ENCODE measurements at places on chromosomes 1 and 21. TPM values are rescaled to one million over a fixed set of nuclear protein-coding genes. Genes with fewer than 3 reads are reported as not detected.

DNA sequence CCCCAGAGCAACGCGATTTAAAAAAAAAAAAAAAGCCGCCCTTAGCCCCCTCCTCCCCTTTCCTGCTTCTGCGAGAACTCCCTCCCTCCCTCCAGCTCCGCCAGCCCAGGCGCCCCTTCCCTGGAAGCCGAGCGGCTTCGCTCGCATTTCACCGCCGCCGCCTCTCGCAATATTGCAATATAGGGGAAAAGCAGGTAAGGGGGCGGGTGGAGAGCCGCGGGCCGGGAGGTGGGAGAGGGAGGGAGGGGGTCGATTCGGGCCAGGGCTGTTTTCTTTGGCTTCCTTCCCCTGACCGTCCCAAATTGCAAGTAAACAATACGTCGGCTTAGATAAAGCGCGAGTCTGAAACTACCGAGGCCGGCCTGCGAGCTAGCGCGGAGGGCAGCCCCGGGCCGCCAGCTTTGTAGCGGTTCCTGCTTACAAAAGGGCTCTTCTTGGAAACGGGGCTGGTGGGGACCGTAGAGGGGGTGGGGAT is 408 bp downstream of the LMO4 start:
- H3K36me3 ChIP-seq: no peaks in the 10 kb centered on the region
- peaks cover 6% of the 10 kb centered on the region for H3K4me1 ChIP-seq
- H3K4me3 ChIP-seq: peak overlapping the region; percentile 95
- no peaks in the 10 kb centered on the region for H3K27me3 ChIP-seq

AVPR1B gene
- not detected for total RNA-seq

TAS1R1 gene
- total RNA-seq: 0.16 TPM

OR2L5 gene
- 0.66 TPM for total RNA-seq

- H3K27ac ChIP-seq: peak overlapping the region; percentile 56
- no peaks in the 10 kb centered on the region for H3K36me3 ChIP-seq
- no peaks in the 10 kb centered on the region for H3K27me3 ChIP-seq
- peak overlapping the region; percentile 74 for H3K4me3 ChIP-seq
- peaks cover 4% of the 10 kb centered on the region for H3K4me1 ChIP-seq
Observed at GRCh38 chr1:39955547-39956539, 898 bp downstream of the MFSD2A start.

DNA sequence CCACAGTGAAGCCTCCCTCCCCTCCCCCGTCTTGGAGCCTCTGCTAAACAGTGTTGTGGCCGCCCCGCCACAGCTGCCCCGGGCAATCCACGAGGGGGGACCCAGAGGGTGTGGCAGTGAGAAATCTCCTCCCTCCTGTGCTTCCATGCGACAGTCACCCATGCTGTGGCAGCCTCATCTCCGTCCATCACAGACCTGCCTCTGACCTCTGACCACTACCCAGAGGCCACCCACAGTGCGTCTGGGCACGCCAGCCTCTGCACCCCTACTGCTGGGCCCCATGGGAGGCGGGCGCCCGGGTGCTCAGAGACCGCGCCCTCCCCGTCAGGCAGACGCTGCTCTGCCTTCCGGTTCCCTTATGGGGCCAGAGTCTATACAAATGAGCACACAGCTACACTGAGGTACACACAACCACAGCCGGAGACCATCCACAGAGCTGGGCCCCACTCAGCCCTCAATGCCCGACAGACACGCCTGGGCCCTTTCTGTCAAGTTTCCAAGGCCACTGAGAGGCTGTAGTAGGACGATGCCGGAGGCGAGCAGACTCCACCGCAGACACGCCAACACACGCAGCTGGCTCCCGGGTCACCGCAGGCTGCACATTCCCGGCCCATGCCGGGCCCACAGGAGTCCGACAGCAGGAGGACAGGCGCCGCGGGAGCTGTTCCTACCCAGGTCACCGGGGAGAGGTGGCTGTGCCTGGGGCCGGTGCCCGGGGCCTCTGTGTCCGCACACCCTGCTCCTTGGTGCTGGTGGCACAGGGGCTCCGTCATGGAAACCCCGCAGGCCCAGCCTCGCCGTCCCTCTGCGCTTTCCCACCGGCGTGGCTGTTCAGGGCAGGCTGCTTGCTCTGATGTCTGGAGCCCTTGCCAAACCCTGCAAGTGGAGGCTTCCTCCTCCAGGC is 23.9 kb upstream of the TMEM52 start:
- H3K4me1 ChIP-seq: no peaks in the 10 kb centered on the region
- H3K27ac ChIP-seq: no peak overlapping the region
- H3K4me3 ChIP-seq: no peak overlapping the region
- no peaks in the 10 kb centered on the region for H3K36me3 ChIP-seq

CAP1 gene
- 244 TPM for total RNA-seq

ACTL8 gene
- total RNA-seq: not detected

DNA sequence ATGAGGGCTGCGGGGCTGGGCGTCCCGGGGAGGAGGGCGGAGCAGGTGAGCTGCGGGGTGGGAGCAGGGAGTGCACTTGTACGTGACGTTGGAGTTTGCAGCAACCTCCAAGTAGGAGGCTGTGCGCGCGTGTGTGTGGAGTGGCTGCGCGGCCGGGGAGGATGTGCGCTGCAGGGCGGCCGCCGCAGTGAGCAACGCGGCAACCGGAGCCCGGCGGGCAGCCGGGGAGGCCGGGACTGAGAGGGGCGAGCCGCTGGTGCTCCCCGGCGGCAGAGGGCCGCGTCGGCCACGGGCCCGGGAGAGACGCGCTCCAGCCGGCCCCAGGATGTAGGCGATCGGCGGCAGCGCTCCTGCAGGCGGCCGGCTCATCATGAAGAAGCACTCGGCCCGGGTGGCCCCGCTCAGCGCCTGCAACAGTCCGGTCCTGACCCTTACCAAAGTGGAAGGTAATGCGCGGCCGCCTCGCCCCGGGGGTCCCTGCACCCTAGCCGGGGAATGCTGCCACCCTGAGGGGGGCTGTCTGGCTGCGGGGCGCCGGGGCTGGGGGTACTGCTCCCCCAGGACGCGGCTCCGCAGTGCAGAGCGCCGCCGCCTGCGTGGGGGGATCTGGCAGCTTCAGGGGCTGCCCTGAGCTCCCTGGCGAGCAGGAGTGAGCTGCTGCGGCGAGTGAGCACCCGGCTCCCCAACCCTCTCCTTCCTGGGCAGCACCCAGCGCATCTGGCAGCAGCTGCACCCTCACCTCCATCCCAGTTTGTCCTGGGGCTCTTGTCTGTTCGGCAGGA is 158.9 kb upstream of the COA6 start:
- no peaks in the 10 kb centered on the region for H3K4me1 ChIP-seq
- H3K36me3 ChIP-seq: no peaks in the 10 kb centered on the region
- peak overlapping the region; percentile 58 for H3K4me3 ChIP-seq
- H3K27ac ChIP-seq: peak overlapping the region; percentile 86
- peak; percentile 59 for DNase-seq

DNA sequence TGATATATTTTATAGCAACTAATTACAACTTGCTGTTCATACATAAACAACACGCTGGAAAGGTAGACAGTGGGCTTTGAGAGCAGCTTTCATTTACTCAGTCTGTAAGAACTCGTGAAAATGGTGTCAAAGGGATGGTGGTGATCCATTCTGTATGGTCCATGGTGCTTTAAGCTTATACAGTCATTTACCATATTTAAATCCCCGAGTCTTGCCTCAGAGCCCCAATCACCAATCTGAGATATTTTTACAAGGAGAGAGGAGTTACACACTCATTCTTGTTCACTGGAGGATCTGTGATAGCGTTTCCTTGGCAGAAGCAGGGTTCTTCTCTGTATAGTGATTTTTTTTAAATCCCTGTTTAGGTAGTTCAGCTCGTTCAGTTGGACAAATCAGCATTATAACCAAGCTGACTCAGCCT is 694.6 kb downstream of the USP25 start:
- H3K36me3 ChIP-seq: no peaks in the 10 kb centered on the region
- peak overlapping the region; percentile 59 for H3K4me3 ChIP-seq
- no peaks in the 10 kb centered on the region for H3K27me3 ChIP-seq
- no peak for DNase-seq

DNA sequence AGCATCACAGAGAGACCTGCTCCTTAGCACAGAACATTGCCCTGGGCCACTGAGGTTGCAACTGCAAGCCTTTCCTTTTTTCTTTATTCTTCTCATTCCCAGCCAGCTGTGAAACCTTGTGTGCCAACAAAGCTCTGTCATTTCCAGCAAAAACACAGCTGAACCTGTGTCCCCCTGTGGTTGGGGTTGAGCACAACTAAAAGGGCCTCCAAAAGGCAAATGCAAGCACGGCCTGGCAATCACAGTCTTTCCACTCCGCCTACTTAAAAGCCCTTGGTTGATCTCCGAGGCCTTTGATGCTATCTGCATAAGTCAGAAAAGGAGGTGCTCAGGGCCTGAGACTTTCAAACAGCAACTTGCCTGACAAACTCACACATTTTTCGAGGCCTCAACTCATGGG is 32.7 kb downstream of the SUSD4 start:
- H3K36me3 ChIP-seq: no peaks in the 10 kb centered on the region
- no peak overlapping the region for H3K4me3 ChIP-seq
- DNase-seq: peak; percentile 50
- peak overlapping the region; percentile 51 for H3K27ac ChIP-seq

DNA sequence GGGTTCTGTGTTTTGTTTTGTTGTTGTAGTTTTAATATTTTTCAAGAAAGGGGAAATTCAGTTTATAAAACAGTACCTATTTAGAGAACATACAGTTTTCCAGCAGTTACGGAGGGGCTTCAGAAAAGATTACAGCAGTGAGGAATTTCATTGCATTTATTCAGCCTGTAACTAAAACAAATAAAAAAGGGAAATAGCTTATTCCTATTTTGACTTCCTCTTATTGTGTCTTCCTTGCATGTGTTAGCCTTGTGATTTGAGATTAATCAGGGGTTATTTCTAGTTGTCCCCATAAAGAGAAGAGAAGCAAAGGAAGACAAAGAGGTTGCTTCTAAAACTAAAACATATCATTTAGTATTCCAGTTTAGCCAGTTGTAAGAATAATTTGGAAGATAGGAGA is 35.0 kb downstream of the CTTNBP2NL start:
- H3K27ac ChIP-seq: peak overlapping the region; percentile 25
- no peaks in the 10 kb centered on the region for H3K27me3 ChIP-seq
- no peaks in the 10 kb centered on the region for H3K36me3 ChIP-seq

KCNJ6 gene
- total RNA-seq: not detected

GNAT2 gene
- total RNA-seq: not detected

CLCA2 gene
- total RNA-seq: 1.3 TPM

DNA sequence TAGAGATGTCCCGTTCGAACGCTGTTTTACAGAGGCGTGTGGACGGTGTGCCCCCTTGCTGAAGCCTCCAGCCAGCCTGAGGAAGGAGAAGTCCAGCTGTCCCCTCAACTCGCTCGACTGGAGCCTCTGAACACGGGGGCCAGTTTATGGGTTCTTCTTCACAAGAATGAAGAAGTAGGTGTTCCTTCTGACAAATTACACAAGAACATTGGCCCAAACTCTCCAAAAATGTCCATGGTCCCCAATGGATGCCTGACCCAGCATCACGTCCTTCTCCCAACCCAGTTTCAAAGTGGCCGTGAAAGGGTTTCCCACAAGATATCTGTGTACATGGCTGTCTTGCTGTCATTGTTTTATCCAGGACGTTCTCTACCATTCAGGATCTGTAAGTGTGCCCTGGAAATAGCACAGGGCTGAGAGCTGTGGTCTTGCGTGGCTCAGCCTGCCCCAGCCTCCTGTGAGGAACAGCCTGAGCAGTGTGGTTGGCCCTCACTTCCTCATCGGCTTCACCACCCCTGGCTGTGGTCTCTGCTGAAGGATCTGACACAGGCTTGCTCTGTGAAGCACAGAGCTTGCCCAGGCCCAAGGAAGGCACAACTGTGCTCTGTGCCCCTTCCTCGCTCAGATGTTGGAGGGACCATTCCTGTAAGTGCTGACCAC is 1.0 kb upstream of the S100B start:
- no peaks in the 10 kb centered on the region for H3K27me3 ChIP-seq
- no peak overlapping the region for H3K27ac ChIP-seq
- no peak overlapping the region for H3K4me3 ChIP-seq
- H3K4me1 ChIP-seq: no peaks in the 10 kb centered on the region

- no peaks in the 10 kb centered on the region for H3K27me3 ChIP-seq
- H3K27ac ChIP-seq: no peak overlapping the region
- H3K36me3 ChIP-seq: no peaks in the 10 kb centered on the region
- H3K4me3 ChIP-seq: no peak overlapping the region
- no peaks in the 10 kb centered on the region for H3K4me1 ChIP-seq
Observed at GRCh38 chr1:154884869-154885701, 15.0 kb upstream of the KCNN3 start.
